ENCODE measurements at places on chromosomes 11 and 22. TPM values are rescaled to one million over a fixed set of nuclear protein-coding genes. Genes with fewer than 3 reads are reported as not detected.

DNA sequence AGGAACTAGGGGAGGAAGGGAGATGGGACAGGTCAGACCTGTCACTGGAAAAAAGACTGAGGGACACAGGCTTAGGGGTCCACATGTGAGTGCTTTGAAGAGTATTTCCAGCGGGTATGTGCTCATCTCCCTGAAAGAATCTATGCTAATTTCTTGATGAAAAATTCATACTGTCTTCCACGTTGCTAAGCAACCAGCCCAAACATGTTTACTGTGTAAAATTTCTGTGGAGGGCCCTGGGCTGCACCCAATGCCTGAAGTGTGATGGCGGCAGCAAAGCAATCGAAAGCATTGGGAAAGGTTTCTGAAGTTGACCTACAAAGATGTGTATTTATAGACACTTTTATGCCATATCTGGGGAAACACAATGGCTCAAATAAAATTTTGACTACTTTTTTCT is 7.4 kb downstream of the SYT13 start:
- no peak overlapping the region for H3K4me3 ChIP-seq
- H3K27ac ChIP-seq = no peak overlapping the region
- no peaks in the 10 kb centered on the region for H3K27me3 ChIP-seq
- no peaks in the 10 kb centered on the region for H3K4me1 ChIP-seq
- no peaks in the 10 kb centered on the region for H3K36me3 ChIP-seq
- no peak for DNase-seq

The KCNQ1 gene
- total RNA-seq = 3.6 TPM

GRCh38 chr11:64719406-64719805 is 3.6 kb downstream of the NRXN2 start:
- H3K27me3 ChIP-seq = peaks cover 82% of the 10 kb centered on the region
- H3K36me3 ChIP-seq = no peaks in the 10 kb centered on the region
- no peak overlapping the region for H3K27ac ChIP-seq

DNA sequence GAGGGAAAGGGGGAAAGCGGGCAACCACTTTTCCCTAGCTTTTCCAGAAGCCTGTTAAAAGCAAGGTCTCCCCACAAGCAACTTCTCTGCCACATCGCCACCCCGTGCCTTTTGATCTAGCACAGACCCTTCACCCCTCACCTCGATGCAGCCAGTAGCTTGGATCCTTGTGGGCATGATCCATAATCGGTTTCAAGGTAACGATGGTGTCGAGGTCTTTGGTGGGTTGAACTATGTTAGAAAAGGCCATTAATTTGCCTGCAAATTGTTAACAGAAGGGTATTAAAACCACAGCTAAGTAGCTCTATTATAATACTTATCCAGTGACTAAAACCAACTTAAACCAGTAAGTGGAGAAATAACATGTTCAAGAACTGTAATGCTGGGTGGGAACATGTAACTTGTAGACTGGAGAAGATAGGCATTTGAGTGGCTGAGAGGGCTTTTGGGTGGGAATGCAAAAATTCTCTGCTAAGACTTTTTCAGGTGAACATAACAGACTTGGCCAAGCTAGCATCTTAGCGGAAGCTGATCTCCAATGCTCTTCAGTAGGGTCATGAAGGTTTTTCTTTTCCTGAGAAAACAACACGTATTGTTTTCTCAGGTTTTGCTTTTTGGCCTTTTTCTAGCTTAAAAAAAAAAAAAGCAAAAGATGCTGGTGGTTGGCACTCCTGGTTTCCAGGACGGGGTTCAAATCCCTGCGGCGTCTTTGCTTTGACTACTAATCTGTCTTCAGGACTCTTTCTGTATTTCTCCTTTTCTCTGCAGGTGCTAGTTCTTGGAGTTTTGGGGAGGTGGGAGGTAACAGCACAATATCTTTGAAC is 6.8 kb downstream of the MALAT1 start:
- no peaks in the 10 kb centered on the region for H3K36me3 ChIP-seq
- no peak for DNase-seq
- no peaks in the 10 kb centered on the region for H3K27me3 ChIP-seq
- H3K27ac ChIP-seq = peak overlapping the region; percentile 98
- peaks cover 10% of the 10 kb centered on the region for H3K4me1 ChIP-seq
- H3K4me3 ChIP-seq = peak overlapping the region; percentile 91

DNA sequence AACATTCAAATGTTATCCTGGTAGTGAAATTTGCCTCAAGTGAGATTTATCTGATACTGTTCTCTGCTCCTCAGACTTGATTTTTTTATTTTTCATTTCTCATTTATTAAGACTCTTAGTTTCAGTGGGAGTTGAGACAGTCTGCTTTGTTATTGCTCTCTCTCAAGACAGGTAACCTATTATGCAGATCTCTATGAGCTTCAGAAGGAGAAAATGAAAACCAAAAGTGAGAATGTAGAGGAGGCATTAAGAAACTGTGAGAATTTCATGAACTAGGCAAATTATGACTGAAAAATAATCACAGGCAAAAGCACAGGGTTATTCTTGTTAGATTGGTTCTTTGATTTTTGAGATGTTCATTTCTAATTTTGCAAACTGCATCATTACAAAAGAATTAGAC is 290.0 kb upstream of the CHORDC1 start:
- no peak for DNase-seq
- H3K27me3 ChIP-seq = no peaks in the 10 kb centered on the region
- H3K4me3 ChIP-seq = no peak overlapping the region
- no peaks in the 10 kb centered on the region for H3K4me1 ChIP-seq

The LARGE2 gene
- total RNA-seq = 6.3 TPM

- H3K27ac ChIP-seq = no peak overlapping the region
- H3K27me3 ChIP-seq = peaks cover 20% of the 10 kb centered on the region
- no peaks in the 10 kb centered on the region for H3K4me1 ChIP-seq
- no peak for DNase-seq
- H3K4me3 ChIP-seq = no peak overlapping the region
Measured at GRCh38 chr22:44406341-44407170, 91.5 kb downstream of the RTL6 start.

DNA sequence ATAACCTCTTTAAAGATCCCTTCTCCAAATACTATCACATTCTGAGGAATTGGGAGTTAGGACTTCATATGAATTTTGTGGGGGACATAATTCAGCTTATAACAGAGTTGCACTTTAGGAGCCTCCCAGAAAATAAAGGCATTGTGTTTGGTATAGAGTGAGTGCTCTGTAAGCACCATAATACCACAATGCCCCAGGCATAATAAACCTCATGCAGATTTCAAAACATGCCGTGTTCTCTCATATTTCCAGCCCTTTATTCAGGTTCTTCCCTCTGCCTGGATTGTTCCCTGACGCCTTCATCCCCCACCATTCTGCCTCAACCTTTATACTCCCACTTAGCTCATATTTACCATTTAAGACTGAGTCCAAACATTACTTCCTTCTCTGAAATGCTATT is 398.8 kb upstream of the FAT3 start:
- H3K27me3 ChIP-seq = no peaks in the 10 kb centered on the region
- H3K4me1 ChIP-seq = no peaks in the 10 kb centered on the region
- DNase-seq = no peak

GRCh38 chr11:23313001-23313400 is 452.7 kb upstream of the CCDC179 start:
- no peak for DNase-seq
- H3K27ac ChIP-seq = no peak overlapping the region
- H3K27me3 ChIP-seq = no peaks in the 10 kb centered on the region
- no peak overlapping the region for H3K4me3 ChIP-seq
- no peaks in the 10 kb centered on the region for H3K36me3 ChIP-seq

The ASCL2 gene
- 4.8 TPM for total RNA-seq

GRCh38 chr11:95070471-95070870 is 3.8 kb downstream of the SRSF8 start:
- H3K36me3 ChIP-seq = no peaks in the 10 kb centered on the region
- H3K27me3 ChIP-seq = no peaks in the 10 kb centered on the region
- no peak for DNase-seq
- H3K4me3 ChIP-seq = no peak overlapping the region
- no peaks in the 10 kb centered on the region for H3K4me1 ChIP-seq

- no peaks in the 10 kb centered on the region for H3K36me3 ChIP-seq
- H3K27ac ChIP-seq = no peak overlapping the region
- no peaks in the 10 kb centered on the region for H3K4me1 ChIP-seq
Measured at GRCh38 chr22:37162221-37163095, 12.7 kb upstream of the IL2RB start.

Measured in breast epithelium (tissue), 4 donors.